ENCODE measurements at places on chromosomes 2 and 18.

DNA sequence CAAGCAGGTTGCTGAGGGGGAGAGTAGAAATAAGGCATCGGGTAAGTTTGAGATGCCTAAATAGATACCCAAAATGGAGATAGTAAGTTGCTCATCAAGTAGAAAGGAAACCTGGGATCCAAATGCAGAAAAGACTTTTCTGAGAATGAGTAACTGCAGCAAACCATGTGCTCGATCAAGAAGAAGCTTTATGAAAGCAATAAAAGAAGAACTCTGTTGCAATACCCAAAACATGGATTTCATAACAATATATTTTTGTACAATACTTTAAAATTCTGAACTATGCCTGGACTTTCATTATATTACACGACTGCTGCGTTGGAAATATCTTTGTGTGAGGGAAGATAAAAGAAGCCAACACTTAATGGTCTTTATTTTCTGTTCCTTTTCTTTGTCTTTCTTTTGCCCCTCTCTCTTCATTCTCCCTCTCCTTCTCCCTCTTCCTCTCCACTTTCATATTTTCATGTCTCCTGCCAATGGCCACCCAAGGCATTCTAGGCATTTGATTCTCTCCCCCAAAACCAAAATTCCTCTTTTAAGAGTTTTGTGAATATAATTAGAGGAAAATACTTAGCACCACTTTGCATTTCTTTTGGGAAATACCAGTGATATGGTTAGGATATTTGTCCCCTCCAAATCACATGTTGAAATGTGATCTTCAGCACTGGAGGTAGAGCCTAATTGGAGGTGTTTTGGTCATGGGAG, 257.6 kb downstream of the MREG start:
- no peak for DNase-seq

- DNase-seq: no peak
Observed at GRCh38 chr2:74031221-74031620, 46.5 kb downstream of the TET3 start.

DNA sequence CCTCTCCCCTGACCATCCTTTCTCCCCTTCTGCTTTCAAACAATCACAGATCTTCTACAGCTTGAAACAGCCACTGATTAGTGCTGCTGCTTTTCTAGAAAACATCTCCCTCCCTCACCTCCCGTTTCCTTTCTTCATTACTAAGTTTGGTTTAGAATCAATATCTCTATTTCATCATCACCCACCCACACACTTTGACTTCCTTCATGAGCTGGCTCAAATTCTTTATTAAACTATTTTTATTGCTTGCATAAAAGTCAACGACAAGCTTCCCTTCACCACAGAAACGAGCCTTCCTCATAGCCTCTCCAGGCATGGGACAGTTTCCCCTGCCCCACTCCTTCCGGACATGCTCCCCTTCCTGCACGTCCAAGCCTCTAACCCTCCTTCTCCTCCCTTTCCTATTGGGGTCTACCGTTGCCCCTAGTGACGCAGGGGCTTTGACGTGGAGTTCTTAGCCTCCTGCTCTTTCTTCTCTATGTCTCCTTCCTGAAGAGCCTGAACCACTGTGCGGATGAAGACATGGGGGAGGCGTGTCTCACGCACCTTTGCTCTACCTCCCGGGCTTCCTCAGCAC, 172.0 kb downstream of the AFF3 start:
- no peak for DNase-seq

DNA sequence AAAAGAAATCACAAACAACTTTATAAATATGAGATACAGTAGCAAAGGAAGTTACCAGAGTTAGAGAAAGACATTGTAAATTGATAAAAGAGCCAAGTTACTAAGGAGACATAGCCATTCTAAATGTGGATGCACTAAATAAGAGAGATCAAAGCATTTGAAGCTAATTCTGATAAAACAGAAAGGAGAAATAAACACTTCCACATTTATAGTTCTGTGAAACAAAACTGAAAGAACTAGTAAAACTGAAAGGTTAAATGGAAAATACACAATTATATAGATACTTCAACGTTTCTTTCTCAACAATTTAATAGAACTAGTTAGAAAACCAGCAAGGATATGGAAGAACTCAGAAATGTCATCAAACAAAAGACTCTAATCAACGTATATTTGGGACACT, 309.0 kb upstream of the CDH2 start:
- DNase-seq: no peak

- no peak for DNase-seq
Observed at GRCh38 chr2:85748985-85749875, 4.6 kb upstream of the ATOH8 start.

DNA sequence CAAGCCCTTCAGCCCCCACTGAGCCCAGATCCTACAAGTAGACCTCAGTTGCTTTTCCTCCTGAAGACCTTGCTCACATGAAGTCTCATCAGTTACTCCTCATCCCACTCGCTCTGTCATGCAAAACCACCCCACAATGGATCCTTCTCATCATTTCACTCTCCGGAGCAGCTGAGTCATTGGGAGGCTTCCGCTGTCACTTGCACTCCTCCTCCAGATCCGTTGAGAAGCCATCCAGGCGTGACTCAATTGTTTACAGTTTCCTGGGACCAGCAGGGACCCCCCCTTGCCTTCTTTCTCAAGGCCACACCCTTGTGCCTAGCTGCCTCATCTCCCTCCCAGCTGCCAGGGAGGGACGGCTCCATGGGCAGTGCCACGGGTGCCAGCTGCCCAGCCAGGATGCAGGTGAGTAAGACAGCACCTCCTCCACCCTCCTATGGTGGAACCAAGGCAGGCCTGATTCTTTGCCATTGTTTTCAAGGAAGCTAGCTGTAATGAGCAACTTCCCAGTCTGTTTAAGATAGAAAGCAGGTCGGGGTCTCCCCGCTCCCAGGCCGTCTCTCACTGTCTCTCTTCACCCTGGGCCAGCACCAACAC, 16.3 kb downstream of the GPR55 start:
- no peak for DNase-seq

GRCh38 chr2:227655454-227655853, 11.2 kb upstream of the SCYGR5 start:
- no peak for DNase-seq

- DNase-seq: no peak
Observed at GRCh38 chr18:23627321-23627720, 35.4 kb downstream of the ANKRD29 start.

GRCh38 chr2:31835450-31835849, 175.4 kb downstream of the MEMO1 start:
- no peak for DNase-seq

DNA sequence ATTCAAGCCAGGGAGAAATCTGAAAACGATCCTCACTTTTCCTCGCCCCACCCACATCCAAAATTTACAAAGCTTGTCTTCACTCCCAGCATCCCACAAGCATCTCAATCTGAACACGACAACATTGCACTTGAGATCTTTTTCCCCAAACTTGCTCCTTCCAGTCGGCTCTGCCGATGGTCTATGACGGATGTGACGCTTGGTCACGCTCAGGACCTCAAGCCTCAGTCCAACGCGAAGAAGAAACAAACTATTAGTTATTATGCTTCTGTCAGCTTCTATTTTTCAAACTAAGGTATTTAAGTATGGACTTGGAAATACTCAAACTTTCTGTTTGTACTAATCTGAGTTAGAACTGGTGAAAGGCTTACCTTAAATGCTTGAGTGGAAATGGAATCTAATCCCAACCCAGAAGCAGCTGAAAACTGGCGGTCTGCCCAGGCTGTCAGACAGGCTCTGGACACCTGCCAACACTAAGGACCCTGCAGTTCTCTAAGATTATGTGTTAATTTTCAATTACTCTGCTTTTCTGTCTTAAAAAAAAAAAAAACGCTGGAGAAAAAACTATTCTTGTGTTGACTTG, 132.1 kb upstream of the DNMT3A start:
- no peak for DNase-seq

DNA sequence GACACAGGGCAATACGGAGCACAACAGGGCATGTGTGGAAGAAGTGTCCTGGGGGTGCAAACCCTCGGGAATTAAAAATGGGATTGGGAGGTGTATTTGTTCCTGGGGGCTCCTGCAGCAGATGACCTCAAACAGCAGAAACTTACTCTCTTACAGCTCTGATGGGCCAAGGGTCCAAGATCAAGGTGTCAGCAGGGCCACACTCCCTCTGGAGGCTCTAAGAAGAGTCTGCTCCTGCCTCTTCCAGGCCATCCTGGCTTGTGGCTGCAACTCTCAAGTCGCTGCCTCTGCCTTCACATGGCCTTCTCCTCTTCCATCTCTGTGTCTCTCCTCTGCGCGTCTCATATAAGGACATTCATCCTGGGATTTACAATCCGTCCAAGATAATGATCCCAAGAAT, 12.4 kb upstream of the SPATA3 start:
- no peak for DNase-seq
